ENCODE measurements at places on chromosomes 16 and 17.

- no peak for DNase-seq
These were observed 104.5 kb downstream of the C16orf78 start for GRCh38 chr16:49478107-49478506.

DNA sequence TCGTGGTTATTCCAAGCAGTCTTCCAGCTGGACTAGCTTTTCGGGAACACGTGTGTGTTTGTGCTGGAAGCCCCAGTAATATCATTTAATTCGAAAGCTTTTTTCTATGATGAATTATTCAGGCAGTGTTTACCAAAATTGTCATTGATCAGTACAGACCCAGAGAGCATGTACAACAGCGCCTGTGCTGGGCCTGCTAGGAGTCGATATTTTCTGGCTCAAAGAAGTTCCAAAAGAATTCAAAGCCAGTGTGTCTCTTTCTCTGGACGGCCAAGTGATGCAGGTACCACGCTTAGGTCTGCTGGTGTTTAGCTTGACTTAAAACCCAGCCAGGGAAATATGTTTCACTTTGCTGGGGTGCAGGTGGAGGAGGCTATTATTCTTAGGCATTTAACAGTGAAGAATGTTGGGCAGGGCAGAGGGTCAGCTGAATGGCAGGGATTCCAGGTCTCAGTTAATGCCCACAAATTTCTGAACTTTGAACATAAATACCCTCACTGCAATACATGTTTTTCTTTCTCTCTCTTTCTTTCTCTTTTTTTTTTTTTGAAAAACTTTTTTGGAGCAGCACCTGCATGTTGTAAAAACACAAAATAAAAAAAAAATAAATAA lies 401.3 kb downstream of the WWOX start:
- DNase-seq, result no peak

GRCh38 chr16:87684106-87684677 lies 81.6 kb downstream of the KLHDC4 start:
- no peak for DNase-seq

DNA sequence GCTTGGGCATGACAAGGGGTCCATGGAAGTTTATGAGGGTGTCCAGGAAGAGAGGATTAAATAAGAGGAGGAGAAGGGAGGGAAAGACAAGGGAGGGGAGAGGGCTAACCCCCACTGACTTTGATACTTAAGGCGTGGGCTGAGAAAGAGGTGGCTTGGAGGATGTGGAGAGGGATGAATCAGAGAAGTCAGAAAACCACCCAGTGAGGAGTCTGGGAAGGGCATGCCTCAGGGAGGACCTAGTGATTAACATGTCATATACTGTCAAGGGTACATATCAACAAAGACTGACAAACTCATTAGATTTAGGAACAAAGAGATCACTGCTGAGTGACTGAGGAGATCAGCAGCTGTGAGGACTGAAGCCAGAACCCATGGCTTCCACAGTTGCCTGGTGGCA lies 145.4 kb downstream of the IRX5 start:
- DNase-seq, result peak; percentile 15

DNA sequence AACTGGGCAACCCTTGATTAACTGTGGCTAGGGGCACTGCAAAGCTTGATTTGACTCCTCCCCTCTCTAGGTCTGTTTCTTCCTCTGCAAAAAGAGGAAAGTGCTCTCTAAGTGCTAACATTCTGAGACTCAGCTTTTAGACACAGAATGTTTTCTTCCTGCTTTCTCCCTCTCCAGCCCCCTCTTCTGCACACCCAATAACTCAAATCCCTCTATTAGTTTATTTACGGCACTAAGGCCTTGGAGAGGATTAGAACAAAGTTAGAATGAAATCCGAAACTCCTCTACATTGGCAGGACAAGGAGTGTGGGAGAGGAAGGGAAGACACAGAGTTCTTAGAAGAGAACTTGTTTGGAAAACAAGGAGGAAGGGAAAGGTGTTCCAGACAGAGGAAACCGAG lies 3.3 kb upstream of the SBK1 start:
- DNase-seq, result no peak

GRCh38 chr17:74759941-74760340 lies 11.5 kb downstream of the NHERF1 start:
- DNase-seq, result no peak

GRCh38 chr17:10932938-10933337 lies 95.1 kb upstream of the PIRT start:
- DNase-seq, result no peak

DNA sequence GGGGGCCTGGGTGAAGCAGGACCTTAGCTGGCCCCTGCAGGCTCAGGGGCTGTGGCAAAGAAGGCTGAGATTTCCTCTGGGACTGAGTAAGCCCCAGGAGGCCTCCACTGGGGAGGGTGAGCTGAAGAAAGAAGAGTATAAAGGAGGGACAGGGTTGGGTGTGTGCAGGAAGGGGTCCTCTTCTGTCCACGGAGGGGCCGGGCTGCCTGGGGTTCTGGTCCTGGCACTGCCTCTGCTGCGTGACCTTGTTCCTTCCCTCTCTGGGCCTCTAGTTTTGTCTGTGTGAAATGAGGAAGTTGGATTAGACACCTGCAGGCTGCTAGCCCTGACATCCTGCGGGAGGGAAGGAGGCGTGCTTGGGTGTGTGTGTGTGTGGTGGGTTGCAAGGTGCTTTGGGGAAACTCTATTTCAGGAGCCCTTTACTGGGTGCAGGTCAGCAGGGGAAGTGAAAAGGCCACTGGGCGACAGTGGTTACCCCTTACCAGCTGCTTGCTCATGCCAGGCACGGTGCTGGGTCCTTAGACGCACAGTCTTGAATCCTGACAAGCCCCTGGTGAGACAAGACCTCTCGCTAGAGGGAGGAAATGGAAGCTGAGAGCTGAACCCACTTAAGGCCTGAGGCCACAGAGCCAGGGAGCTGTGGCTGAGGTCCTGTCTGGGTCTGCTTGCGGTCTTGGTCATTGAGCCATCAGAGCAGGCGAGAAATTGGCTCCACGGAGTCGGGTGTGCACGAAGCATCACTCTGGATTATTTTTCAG lies 60.7 kb downstream of the OR1D5 start:
- DNase-seq, result no peak

GRCh38 chr17:74211912-74212208 lies 1.5 kb upstream of the TTYH2 start:
- DNase-seq, result peak; percentile 29

DNA sequence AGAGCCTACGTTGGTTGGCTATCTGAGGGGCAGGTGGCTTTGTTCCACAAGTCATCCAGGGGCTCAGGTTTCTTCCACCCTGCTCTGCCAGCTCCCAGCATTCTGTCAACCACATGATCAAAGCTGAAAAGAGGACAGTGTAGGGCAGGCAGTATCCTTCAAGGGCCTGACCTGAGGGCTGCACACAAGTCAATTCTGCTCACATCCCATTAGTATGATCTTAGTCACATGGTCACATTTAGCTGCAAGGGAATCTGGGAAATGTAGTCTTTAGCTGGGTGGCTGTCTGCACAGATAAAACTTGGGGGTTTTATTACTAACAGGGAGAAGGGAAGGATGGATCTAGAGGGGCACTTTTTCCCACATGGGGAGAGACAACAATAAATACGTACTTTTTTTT lies 97.3 kb downstream of the SALL1 start:
- DNase-seq, result no peak

DNA sequence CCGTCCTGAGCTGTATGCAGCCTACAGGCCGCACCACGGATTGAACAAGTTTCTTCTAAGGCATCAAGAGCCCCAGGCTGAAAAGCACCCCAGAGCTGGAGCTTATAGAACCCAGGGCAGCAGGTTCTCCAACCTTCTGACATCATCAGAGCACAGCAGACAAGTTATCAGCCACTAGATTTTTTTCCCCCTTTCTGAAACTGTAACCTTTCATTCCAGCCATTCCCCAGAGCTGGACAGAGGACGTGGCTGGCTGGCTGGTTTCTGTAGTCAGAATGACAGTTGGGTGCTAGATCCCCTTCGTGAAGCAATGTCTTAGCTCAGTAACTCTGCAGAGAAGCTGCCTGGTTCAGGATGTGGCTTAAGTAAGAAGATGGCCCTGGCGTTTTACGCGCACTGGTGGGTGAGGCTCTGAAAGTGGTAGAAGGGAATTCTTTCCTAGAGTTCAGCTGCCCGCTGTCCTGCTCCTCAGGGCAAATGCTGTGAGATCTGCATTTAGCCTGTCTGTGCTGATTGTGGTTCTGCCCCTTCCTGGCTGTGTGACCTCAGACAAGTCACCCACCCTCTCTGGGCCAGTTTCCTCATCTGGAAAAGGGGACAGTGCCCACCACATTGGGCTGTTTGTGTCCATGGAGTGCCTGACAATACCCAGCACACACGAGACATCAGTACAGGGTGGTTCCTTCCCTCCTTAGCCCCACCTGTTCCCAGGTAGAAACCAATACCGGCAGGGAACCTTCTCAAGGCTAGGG lies 9.1 kb downstream of the DEXI start:
- no peak for DNase-seq

DNA sequence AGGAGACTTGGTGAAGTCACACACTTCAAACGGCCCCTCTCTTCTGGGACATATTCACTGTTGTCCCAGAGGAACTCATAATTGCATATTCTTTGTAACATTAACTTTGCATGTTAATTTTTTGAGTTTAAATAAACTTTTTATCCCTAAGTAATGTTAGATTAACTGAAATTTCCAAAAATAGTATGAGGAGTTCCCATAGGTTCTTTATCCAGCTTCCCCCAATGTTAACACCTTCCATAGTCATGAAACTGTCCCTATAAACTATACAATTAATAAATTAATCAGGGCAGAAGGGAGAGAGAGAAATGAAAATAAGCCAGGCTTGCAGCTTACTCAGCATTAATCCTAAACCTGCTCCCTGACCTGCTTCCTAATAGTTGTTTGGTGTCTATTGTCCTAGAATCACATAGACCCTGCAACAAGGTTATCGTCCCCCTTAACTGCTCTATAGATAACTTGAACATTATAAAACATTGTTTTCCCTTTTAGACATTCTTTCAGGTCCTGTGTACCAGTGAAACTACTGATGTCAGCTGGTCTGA lies 589.8 kb upstream of the CDH5 start:
- DNase-seq, result no peak

DNA sequence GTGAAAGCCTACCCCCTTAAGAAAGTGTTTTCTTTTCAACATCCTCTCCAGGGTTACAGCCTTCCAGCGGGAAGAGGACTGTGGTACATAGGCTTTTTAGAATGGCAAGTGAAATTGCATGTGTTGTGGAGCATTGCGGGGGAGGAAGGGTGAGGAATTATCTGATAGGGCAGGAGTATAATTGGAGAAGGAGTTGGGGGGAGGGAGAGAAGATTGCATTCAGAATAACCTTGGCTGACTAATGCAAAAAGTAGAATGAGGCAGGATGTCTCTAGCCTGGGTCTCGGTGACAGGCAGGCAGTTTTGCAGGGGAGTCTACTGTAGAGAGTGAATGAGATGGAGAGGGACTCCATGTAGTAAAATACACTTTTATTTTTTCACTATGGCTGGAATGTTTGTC lies 2.4 kb upstream of the CDH8 start:
- DNase-seq, result no peak

DNA sequence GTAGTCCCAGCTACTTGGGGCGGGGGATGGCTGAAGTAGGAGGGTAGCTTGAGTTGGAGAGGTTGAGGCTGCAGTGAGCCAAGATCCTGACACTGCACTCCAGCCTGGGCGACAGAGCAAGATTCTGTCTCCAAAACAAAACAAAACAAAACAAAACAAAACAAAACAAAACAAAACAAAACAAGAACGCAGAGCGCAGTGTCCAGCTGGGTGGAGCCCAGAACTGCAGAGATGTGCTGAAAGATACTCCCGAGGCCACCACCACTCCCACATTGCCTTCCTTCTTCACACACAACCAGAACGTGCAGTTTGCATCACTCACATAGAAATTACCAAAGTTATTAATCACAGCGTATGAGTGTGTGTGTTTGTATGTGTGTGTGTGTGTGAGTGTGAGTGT lies 222.9 kb upstream of the ASIC2 start:
- no peak for DNase-seq

- DNase-seq, result peak; percentile 85
These were observed 2.0 kb upstream of the YPEL2 start for GRCh38 chr17:59329176-59330052.

DNA sequence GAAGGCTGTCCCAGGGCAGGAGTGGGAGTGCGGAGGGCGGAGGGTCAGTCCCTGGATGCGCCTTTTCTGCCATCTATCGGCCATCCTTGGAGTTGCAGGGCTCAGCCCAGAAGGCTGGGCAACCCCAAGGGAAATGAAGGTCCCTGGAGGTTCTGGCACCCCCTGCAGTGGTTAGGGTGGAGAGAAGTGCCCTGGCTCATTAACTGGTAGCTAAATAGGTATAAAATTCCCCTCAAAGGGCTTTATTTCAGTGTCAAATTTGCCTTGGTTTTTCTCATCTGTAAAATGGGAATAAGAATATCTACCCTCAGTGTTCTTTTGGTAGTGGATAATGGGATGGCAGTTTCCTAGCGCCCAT lies 22.4 kb downstream of the C17orf75 start:
- DNase-seq, result peak; percentile 72

DNA sequence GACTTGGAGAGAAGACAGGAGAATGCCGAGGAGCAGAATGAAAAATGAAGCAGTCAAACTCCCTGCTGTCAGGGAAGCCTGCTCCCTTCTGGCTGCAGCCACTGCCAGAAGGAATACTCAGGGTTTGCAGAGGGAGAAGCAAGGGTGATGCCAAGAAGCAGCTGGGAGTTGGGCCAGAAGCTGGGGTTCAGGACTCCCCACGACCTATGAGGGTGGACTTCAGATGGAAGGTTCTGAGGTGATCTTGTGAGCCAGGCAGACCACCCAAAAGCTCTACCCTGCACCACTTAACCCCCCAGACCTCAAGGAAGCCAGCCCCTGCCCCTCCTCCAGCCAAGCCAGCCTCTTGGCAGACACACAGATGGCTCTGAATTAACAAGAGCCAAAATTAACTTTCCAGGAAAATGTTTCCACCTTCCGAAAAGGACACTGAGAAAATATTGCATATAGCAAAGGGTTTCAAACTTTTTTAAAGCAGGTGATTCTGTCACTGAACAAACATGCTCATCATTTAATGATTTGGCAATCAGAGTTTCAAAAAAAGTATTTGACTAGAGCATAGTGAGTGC lies 126.0 kb upstream of the ERCC4 start:
- no peak for DNase-seq

DNA sequence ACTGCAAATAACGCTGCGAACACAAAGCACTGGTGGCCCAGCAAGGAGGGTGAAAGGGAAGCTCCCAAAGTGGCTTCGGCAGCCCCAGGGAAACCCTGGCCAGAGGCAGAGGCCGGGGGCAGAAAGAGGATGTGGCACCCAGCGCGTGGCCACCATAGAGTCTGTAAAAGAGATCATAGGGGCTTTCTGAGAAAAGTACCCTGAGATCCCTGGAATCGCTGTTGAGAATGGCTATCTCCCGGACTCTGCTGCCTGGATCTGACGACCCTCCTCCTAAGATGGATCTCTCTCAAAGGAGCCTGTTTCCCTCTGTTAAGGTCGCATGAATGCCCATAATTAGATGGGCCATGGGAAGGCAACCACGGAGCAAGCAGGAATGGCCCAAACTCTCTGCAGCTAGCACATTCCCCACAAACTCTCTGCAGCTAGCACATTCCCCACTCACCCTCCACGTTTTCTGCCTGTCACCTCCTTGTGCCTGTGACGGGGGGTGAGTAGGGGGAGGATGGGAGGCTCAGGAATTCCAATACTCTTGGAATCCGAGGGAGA lies 364.4 kb downstream of the XYLT1 start:
- DNase-seq, result no peak

- peak; percentile 23 for DNase-seq
These were observed 32.3 kb upstream of the TANC2 start for GRCh38 chr17:62933501-62934385.
